ENCODE measurements at places on chromosomes 1 and 21. TPM values are rescaled to one million over a fixed set of nuclear protein-coding genes. Genes with fewer than 3 reads are reported as not detected.

DNA sequence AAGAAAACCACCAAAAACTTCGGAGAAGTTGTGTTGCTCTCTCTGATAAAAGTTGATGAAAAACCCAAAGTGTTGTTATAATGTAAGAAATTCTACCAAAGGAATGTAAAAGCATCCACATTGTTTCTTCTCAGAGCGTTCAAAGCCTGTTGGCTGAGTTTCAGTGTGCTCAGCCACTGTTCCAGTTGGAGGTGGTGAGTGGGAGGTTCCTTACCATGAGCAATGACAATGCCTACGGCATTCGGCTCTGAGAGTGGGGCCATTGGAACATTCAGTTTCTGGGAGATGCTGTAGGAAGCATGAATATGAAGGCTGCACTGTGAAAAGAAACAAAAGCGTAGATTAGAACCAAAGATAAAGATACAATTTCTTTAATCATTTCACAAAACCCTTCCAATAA, 20.5 kb upstream of the MYBPHL start:
- no peak for DNase-seq

GRCh38 chr1:19534281-19534680, 48.9 kb upstream of the CAPZB start:
- no peak for DNase-seq

DNA sequence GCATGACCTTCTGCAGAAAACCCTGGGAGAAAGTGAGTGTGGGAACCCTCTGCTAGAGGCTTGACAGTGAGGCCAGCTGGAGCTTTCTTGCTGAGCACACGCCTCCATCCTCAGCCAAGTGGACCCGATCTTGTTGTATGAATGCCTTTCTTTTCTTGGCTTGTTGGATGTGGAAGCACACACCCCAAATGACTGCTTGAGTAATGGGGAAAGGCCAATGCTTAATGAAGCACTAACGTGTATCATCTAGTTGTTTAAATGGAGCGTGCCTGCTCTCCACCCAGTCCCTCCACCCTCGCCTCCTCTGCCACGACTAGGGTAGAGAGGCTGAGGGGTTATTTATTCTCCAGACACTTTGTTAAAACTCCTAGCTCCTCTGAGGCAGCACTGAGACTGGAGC, 54.3 kb upstream of the IKBKE start:
- DNase-seq: no peak

DNA sequence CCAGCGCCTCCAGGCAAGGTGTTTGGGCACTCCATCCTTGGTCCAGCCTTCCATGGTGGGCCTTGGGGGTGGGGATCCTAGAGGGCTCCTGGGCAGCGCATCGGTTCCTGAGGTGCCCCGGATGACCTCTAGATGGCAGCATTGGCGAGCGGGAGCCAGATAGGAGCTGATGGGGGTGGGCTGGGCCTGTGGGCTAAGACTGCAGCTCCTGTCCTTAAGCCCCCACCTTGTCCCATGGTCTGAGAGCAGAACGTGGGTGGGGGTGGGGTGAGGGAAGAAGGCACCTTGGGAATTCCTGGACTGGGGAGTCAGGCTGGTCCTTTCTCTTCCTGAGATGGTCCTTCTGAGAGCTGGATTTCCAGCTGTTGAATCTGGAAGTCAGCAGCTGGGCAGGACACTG, 93.4 kb upstream of the CSF3R start:
- no peak for DNase-seq

DNA sequence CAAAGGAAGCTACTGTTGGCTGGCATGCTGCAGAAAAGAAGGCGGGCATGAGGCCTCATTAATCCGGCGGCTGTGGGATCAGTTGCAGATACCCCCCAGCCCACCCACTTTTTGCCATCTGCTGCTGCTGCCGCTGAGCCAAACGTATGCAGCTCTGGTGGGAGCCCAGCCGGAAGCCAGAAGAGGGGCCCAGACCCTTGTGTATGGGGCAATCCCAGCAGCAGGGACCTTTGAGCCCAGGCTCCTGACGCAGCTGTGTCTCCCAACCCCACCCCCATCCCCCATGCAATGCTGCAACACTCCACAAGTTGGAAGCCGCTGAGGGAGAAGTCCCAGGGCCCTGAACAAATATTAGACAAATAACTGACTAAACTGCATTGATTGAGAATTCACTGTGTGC, 106.0 kb downstream of the ELAVL4 start:
- no peak for DNase-seq

Gene MAEL
- 2.7 TPM for polyA plus RNA-seq

Gene SAMSN1
- 4.9 TPM for polyA plus RNA-seq

Gene FOXO6
- 2.7 TPM for polyA plus RNA-seq

Gene ANKRD45
- polyA plus RNA-seq: 5.0 TPM

All from left renal cortex interstitium (tissue), 4 donors.